ENCODE measurements at places on chromosomes 4 and X.

GRCh38 chr4:73434311-73434710, 1.7 kb upstream of the AFP start:
- DNase-seq: no peak

DNA sequence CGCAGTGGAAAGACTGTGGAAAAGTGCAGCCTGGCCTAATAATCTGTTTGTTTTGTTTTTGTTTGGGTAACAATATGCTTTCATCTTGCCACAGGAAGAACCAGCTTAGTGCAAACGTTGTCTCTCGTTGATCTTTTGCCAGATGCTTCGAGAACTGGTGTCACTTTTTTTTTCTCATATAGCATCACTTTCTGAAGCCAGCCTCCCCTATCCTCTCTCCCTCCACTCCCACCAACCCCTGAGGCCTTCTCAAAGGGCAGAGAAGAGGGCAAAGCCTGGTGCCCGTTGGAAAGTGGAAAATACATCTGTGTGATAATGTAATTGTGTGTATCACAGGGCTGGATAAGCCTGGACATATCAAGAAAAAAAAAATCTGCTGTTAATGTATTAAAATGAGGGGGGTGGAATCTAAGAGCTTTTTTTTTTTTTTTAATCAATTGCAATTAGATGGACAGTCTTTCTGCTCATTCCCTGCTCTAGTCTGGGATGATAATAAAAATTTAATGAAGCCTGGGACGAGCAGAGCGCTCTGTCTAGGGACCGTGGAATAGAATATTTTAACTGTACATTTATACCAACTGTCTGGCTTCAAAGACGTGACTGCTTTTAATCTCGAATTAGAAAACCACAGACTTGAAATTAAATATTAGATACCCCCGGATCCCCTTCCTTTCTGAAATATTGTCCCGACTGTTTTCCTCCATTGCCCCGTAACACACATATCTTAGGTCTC, 8.1 kb downstream of the POU4F2 start:
- DNase-seq: no peak

DNA sequence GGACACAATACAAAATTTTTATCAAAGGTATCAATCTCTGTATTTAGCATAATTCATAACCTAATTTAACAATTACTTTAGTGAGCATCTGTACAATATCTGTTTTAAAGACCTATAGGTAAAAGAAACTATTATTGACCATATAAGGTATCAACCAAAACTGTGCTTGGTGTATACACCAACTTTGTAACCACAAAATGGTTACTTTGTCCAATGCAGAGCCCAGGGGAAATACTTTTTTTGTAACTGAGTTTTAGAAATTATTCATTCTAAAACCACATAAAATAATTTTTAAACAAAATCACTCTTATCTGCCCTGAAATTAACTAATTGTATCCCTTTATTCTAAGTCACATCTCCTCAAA, 5.0 kb downstream of the CXXC4 start:
- DNase-seq: no peak

- DNase-seq: no peak
Observed at GRCh38 chr4:89492581-89493071, 185.0 kb upstream of the GPRIN3 start.

GRCh38 chr4:96698831-96699230, 858.9 kb downstream of the PDHA2 start:
- DNase-seq: no peak

GRCh38 chr4:22510750-22511149, 5.1 kb downstream of the ADGRA3 start:
- DNase-seq: no peak

DNA sequence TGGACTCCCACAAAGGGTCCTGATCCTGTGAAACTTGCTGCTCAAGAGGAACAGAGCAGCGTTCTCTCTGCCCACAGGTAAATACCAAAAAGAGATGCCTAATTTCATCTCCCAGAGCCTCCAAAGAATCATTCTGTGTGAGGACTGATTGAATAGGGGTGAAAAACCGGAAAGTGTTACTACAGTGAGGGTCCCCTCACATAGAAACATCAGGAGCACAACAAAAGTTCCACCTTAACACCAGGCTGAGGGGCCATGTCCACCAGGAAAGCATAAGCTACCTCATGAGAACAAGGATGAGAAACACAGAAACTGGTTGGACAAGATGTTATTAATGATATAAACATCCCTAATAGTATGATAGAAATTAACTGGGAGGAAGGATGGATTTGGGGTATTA, 140.9 kb downstream of the NWD2 start:
- DNase-seq: no peak

DNA sequence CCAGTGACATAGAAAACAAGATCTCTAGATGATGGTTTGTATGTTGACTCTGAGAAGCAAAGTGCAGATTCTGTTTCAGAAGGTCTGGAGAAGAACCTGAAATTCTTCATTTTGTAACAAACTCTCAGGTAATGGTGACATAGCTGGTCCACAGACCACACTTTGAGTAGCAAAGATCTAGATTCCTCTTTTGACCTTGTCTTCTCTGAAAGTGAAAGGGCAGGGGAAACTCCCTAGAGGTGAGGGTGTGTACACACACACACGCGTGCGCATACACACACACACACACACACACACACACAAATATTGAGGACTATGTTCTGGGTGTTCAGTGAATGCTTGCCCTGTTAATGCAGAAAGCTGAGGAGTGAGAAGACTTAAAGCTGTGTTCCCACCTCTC, 110.1 kb downstream of the NHSL2 start:
- no peak for DNase-seq

DNA sequence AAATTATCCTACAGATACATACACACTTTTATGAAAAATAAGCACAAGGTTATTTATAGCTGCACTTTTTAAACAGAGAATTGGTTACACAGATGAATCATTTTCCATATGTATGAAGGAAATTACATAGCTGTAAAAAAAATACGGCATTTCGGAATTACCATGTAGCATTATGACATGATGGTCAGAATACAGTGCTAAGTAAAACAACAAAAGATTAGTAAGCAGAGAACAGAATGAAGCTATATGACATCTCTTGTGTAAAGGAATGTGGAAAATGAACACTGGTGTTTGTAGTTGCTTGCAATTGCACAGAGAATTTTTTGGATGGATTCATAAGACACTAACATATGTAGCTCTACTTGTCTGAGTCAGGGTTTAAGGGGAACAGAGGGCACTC, 1222.0 kb upstream of the PRKX start:
- no peak for DNase-seq

DNA sequence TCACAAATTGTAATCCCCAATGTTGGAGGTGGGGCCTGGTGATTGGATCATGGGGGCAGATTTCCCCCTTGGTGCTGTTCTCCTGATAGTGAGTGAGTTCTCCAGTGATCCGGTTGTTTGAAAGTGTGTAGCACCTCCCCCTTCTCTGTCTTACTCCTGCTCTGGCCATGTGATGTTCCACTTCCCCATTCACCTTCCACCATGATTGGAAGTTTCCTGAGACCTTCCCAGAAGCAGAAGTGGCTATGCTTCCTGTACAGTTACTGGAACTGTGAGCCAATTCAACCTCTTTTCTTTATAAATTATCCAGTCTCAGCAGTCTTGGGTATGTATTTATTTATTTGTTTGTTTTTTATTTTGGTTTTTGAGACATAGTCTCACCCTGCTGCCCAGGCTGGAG, 143.2 kb downstream of the CPE start:
- no peak for DNase-seq

DNA sequence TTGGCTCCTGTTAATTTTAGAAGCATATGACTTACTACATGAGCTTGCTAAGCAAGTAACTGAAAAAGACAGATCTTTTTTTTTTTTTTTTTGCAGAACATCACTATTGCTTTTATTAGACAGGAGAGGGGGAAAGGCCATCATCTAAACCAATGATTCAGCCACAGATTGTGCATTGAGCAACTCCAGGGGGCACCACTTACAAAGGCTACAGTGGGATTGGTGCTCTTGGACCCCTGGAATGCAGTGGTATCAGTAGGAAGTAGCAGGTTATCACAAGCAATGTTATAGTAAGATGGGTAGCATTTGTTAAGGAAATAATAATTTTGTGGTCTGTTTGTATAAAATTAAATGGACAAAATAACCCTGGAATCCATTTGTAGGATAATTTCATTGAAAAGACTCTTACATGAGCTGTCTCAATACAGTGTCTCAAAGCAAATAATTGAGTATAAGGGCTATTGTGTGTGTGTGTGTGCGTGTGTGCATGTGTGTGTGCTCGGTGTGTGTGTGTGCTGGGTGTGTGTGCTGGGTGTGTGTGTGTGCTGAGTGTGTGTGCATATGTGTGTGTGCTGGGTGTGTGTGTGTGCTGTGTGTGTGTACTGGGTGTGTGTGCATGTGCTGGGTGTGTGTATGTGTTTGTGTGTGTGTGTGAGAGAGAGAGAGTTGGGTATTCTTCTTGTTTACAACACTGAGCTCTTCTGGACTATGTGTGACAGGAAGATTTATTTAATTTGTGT, 296.3 kb downstream of the PCDH7 start:
- DNase-seq: no peak

GRCh38 chrX:73577361-73577760, 14.4 kb downstream of the CHIC1 start:
- DNase-seq: no peak

DNA sequence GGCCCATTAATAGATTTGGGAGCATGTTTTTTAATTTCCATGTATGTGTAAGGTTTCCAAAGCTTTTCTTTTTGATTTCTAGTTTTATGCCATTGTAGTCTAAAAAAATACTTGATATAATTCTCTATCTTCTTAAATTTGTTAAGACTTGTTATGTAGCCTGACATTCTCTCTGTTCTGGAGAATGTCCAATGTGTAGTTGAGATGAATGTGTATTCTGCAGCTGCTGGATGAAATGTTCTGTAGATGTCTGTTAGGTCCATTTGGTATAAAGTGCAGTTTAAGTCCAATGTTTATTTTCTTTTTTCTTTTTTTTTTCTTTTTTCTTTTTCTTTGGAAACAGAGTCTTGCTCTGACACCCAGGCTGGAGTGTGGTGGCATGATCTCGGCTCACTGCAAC, 378.5 kb upstream of the MAD2L1 start:
- DNase-seq: no peak

DNA sequence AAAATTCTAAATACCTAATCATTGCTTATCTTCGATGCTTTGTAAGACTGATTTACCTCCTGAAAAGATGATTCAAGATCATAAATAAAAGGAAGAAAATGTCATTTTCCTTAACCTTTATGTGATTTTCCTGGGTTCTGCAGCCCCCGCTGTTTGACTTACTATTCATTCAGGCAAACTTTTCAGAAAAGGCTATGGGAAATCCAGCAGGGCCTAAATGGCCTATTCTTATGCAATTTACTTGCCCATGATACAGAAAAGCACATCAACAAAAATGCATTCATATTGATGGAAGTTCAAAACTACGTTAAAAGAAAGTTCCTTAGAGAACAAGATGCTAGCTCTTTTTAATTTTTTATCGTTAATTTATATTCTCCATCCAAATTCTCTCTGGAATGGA, 51.2 kb downstream of the TMEM144 start:
- DNase-seq: no peak

DNA sequence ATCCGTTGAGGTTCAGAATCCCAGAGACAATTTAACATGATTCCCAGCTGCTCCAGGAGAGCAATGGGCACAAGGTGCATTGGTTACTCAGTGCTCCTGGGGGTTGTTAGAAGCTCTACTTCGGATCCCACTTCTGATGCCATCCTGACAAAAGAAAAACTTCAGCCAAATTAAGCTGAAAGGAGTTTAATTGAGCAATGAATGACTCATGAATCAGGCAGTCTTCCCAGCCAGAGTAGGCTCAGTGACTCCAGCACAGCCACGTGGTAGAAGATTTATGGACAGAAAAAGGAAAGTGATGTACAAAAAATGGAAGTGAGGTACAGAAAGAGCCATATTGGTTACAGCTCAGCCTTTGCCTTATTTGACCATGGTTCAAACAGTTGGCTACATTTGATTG, 95.7 kb downstream of the PWWP3B start:
- no peak for DNase-seq

GRCh38 chrX:150508018-150508417, 60.4 kb upstream of the MTM1 start:
- DNase-seq: no peak

GRCh38 chrX:23993012-23993633, 33.9 kb downstream of the KLHL15 start:
- DNase-seq: no peak

DNA sequence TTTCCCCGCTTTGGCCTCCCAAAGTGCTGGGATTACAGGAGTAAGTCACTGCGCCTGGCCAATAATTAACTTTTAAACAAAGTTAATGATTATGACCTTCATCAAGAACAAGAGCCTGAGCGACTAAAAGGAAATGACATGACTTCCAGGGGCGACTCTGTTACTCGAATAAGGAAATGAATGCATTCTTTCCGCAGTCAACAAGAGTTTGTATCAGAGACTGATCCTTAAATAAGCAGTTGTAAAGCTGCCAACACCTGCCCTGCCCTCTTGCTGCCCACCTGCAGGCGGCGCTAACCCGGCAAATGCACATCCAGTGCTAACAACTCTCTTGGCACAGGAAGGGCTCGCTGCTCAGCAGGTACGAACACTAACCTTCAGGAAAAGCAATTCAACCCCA, 27.3 kb downstream of the WDR1 start:
- no peak for DNase-seq

DNA sequence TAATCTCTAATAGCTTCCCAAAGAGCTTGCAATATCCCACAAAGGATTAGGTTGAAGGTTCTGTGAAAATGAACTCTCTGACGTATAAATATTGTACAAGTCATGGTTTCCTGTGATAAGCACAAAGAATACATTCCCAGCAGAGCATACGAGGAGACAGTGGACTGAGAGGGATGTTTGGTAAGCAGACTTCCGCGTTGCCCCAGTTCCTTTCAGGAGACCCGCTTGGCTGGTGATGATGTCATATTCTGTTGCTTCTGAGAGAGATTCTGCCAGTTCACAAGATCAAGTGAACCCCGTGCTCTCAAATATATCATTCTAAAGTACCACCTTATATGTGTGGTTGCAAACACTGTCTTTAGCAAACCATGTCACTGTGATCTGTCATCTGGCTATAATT, 323.9 kb upstream of the CASK start:
- no peak for DNase-seq

GRCh38 chrX:134658760-134659023, 421 bp upstream of the PLAC1 start:
- DNase-seq: no peak

GRCh38 chrX:108020631-108021030, 24.2 kb upstream of the VSIG1 start:
- DNase-seq: no peak

- no peak for DNase-seq
Observed at GRCh38 chr4:183729430-183730328, 70.6 kb downstream of the TRAPPC11 start.

DNA sequence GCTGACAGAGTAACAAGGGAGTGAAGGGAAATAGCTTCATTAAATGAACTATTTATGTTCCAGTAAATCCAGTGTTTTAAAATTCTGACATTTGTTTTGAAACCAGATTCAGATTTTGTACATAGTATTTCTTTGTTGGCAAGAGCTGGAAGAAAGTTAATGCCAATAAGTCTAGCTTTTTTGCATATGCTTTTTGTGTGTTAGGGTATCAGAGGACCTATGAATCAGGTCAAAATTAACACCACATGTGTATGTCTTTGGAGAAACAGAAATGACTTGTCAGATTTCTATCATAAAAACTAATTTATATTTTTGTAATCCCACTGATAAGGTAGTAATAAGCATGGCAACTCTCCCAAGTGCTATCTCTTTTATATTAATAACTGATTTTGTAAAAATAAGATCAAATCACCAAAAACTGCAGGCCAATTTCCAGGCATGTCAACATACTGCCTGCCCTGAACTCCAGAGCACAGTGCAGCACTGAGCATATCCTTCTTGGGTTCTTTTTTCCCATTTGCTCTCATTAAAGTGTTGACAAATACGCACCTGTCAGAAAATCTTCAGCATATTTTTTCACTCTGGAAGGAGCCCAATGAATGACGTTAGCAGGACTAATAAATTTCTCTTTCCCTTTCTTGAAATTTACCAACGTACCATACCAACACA, 65.5 kb downstream of the SH3RF1 start:
- DNase-seq: no peak
